CD4-positive, alpha-beta memory T cell (primary cell): ENCODE measurements at places on chromosomes 16 and 17. TPM values are rescaled to one million over a fixed set of nuclear protein-coding genes. Genes with fewer than 3 reads are reported as not detected.

DNA sequence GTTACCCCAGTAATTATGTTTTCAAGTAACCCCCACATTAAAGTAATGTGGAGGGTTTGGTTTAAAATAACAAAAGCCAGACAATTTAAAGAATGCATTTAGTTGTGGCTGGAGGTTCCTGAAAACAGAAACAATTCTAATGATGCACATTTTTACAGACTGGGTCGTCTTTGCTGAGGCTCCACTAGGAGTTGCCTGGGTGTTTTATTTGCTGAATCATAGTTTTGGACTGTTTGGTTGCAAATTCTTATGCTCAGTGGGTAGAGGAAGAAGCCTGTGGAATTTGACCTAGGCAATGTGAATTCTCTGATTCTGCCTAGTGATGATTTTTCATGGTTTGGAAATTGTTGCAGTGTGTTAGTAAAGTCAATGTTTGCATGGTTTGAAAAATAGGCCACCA lies 16.3 kb downstream of the SHISA9 start:
- DNase-seq: no peak

DNA sequence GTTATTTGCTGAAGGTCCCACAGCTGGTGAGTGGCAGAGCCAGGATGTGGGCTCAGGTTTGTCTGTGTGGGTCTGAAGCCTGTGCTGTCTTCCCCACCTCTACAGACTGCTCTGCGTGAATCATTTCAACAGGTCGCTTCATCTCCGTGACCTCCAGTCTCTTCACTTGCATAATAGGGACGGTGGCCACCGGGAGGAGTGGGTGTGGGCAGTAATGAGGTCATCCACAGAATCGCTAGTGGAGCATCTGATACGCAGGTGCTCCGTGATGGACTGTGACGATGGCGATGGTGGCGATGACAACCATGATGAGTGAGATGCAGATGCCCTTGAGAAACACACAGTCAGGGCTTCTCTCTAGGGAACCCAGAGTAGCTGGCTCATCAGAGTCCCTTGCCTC lies 120.2 kb downstream of the RAP1GAP2 start:
- no peak for DNase-seq

DNA sequence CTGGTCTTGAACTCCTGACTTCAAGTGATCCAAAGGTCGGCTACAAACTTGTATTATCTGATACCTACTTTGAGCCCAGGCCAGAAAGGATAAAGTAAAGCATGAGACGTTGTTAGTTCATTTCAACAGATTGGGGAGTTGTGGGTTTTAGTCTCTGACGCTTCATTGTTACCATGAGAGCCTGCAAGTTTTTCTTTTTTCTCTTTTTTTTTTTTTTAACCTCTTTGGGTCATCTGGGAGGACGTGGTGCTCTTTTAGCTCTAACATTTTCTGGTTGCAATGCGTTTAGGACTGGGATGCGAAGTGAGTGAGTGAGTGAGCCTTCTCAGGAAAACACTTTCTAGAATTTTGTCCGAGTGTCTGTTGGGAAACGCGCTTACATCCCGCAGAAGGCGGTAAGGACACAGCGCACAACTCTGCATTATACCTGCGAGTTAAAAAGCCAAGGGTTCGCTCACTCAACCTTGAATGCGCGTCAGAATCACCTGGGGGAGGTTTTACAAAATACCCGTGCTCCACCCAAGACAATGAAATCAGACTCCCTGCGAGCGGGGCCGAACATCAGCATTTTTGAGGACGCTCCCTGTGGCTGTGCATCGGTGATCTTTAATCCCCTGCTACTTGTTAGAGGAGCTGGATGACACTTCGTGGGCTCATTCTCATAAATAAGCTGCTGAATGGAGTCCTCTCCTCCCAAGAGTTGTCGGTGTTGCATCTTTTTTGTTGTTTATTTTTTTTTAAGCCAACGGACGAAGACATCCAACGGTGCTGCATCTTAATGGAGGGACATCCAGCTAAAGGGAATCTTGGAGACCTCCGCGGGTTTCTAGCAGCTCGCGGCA lies 629 bp upstream of the RNF135 start:
- DNase-seq: peak; percentile 8

GRCh38 chr16:89374393-89374960 lies 115.9 kb downstream of the ANKRD11 start:
- no peak for DNase-seq

- no peak for DNase-seq
These were observed 9.7 kb downstream of the PITPNA start for GRCh38 chr17:1552932-1553331.

The SPN gene
- 86.3 TPM for polyA plus RNA-seq

The ZMYND15 gene
- not detected for polyA plus RNA-seq

GRCh38 chr16:22265351-22265750 lies 31.9 kb upstream of the POLR3E start:
- DNase-seq: no peak

GRCh38 chr17:64332502-64332901 lies 58.2 kb downstream of the PECAM1 start:
- no peak for DNase-seq

DNA sequence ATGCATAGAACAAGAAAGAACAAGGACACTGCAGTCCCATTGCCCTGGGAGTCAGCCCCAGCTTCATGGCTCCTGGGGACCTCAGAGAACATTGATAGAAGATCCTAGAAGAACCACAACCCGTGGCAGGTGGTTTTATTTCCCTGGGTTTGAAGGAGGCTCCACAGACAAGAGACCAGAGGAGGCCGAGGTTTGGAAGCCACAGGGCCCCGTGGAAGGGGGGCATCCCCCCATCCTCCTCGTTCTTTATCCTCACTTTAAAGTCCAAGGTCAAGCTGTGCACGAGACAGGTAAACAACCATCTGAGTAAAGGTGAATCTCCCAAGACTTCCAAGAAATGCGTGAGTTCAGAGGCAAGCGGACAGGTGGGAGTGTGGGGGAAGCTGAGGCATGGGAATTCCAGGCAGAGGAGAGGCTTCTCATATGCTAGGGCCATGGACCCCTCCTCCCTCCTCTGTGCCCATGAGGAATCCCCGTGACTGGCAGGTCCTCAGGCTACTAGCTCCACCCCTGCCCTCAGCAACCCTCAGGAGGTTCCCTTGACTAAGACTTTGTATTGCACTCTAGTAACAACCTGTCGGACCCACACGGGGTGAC lies 849 bp upstream of the SULT1A1 start:
- DNase-seq: no peak

- DNase-seq: peak; percentile 53
These were observed at the start of gene MED13 for GRCh38 chr17:62064791-62065563. Gene MED13, minus strand, starts transcription at chr17:62065278. Its CDS starts 73 bp downstream, at chr17:62065205.
